ENCODE measurements at places on chromosomes 6 and 20. TPM values are rescaled to one million over a fixed set of nuclear protein-coding genes. Genes with fewer than 3 reads are reported as not detected.

The JPH2 gene
- total RNA-seq: 0.54 TPM

The PPARD gene
- total RNA-seq: 26.6 TPM

GRCh38 chr6:81751388-81752083 is 945 bp downstream of the TENT5A start:
- DNase-seq: peak; percentile 20

- DNase-seq: no peak
Measured at GRCh38 chr6:132401618-132402285, 477 bp upstream of the MOXD1 start.

- no peak for DNase-seq
Measured at GRCh38 chr6:7630792-7631191, 40.8 kb downstream of the SNRNP48 start.

DNA sequence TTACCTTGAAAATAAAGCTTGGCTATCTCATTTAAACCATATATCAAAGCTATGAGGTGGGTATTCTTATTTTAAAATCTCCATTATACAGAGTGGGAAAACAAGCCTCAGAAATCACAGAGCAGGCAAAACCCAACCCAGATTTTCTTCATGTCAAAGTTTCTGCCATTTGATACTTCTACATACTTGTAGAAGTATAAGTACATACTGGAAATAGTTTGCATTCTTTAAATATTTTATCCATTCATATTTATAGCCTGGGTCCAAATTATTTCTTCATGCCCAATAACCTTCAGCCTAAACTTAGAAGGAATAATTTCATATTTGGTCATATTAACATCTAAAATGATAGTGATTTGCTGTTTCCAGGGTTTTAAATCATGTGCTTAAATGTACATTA is 61.8 kb downstream of the MLIP start:
- no peak for DNase-seq
